ENCODE measurements at places on chromosomes 7 and 10. TPM values are rescaled to one million over a fixed set of nuclear protein-coding genes. Genes with fewer than 3 reads are reported as not detected.

Gene DRGX
- total RNA-seq, result 0.23 TPM

Gene MOGAT3
- total RNA-seq, result not detected

Gene TFR2
- total RNA-seq, result 9.2 TPM

Gene TMEM184A
- total RNA-seq, result under 0.01 TPM

Gene ALDH18A1
- 39.9 TPM for total RNA-seq

Gene FZD8
- 12.2 TPM for total RNA-seq

Gene LRIT1
- not detected for total RNA-seq

Gene COL17A1
- total RNA-seq, result under 0.01 TPM

Gene ASAH2
- total RNA-seq, result 3.0 TPM

Gene FRMD4A
- total RNA-seq, result 63.9 TPM
